ENCODE measurements at places on chromosomes 16 and 17.

- DNase-seq, result no peak
Measured at GRCh38 chr16:71915350-71915749, 20.0 kb downstream of the IST1 start.

DNA sequence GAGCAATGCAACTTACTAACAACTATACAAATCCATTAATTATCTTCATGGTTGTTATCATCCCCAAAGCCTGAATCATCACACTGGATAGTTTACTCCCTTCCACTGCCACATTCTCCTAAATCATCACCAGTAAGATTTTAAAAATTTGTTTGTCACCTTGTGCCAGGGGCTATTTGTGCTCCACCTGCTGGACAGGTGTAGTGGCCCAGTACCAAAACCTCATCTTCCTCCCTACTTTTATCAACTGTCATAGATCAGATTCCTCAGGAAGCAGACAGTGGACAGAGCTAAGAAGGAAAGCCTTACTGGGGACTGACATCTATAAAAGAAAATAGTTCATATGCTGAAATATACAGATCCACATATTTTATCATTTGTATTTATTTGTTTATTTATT is 280.4 kb downstream of the CDH11 start:
- DNase-seq, result no peak

GRCh38 chr17:6496640-6497441 is 52.6 kb downstream of the PIMREG start:
- no peak for DNase-seq

- no peak for DNase-seq
Measured at GRCh38 chr16:242281-242680, 7.7 kb downstream of the FAM234A start.

- DNase-seq, result no peak
Measured at GRCh38 chr17:60167065-60167741, 17.4 kb downstream of the CA4 start.

DNA sequence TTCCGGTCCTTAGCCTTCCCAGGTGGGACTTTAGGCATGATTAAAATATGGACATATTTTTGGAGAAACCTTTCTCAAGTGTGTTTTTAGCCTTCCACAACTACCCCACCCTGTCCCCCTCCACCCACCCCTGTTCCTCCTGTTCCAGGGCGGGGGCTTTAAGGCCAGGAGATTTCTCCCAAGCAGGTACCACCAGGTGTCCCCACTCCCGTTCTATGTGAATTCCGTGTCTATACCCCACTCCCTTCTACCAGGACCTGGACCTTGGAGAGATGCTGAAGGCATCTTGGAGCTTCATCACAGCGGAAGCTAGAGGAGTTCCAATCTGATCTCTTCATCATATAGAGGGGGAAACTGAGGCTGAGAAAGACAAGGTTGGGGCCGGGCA is 9.7 kb downstream of the CA4 start:
- no peak for DNase-seq

DNA sequence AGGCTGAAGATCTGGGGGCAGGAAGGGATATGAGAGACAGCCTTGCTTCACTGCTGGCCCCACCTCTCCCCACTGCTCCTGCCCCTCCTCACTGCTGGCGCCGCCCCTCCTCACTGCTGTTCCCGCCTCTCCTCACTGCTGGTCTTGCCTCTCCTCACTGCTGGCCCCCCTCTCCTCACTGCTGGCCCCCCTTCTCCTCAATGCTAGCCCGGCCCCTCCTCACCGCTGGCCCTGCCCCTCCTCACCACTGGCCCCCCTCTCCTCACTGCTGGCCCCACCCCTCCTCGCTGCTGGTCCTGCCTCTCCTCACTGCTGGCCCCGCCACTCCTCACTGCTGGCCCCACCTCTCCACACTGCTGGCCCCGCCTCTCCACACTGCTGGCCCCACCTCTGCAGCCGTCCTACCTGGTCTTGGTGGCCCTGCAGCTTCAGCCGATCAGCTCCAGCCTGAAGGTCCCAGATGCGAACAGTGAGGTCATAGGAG is 9.5 kb upstream of the PAM16 start:
- no peak for DNase-seq

DNA sequence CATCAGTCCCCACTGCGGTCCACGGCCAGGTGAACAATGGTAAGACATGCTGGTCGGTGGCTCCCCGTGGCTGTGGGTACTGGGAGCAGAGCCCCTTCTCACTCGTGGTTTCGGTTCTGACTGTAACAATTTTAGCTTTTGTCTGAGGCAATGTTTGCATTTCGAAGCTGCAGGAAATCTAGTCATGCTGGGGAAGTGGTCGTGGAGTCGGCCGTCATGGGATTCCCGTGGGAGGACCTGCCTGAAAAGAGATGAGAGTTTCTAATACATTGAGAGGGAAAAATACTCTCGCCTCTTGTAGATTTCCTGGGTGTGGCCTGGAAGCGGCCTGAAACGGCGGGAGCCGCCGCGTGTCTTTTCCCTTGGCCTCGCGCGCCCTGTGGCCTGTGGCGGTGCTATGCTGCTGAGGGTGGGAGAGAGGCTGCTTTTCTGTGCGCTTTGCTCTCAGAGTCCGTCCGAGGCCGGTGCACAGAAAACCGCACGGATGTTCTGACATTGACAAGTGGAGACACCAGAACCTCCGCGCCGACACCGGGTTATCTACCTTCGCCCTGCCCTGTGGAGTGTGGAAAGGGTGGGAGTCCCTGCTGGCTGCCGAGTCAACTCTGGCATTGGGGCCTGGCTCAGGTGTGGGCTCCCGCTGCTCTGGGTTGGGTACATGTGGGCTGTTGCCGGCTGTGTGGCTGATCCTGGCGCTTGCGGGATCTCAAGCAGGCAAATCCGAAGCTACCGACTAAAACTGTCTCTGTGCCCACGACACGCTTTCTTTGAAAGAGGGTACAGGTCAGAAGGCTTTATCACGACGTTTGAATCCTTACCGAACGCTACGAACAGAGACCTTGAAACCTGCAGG is 60.8 kb downstream of the WDR45B start:
- DNase-seq, result no peak

GRCh38 chr17:17538417-17539391 is 42.5 kb upstream of the RASD1 start:
- DNase-seq, result no peak

GRCh38 chr17:48930435-48930873 is 14.2 kb downstream of the SNF8 start:
- no peak for DNase-seq

GRCh38 chr16:81885976-81886586 is 107.0 kb downstream of the PLCG2 start:
- no peak for DNase-seq

DNA sequence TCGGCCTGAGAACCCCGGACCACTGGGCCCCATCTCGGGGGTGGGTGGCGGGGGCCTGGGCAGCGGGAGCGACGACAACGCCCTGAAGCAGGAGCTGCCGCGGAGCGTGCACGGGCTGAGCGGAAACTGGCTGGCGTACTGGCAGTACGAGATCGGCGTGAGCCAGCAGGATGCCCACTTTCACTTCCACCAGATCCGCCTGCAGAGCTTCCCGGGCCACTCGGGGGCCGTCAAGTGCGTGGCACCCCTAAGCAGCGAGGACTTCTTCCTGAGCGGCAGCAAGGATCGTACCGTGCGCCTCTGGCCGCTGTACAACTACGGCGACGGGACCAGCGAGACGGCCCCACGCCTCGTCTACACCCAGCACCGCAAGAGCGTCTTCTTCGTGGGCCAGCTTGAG is 8.9 kb upstream of the SERPINF2 start:
- no peak for DNase-seq

- DNase-seq, result no peak
Measured at GRCh38 chr17:27993723-27994310, 48.7 kb upstream of the NLK start.

DNA sequence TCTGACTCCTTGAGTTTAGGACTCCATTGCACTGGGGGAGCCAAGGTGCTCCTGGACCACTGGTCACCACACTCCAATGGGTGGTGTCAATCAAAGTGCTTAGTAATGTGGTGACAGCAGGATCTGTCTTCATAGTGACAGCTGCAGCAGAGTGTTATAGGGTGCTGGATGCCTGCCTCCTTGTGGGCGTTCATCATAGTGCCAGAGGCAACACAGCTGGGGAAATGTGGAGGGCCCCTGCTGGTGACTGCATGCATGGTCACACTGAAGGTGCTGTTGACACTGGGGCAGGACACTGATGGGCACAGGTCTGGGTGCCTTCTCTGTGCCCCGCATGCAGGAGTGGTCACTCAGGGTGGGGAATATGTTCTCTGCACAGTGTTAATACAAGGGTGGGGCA is 177.5 kb upstream of the CDH8 start:
- no peak for DNase-seq

DNA sequence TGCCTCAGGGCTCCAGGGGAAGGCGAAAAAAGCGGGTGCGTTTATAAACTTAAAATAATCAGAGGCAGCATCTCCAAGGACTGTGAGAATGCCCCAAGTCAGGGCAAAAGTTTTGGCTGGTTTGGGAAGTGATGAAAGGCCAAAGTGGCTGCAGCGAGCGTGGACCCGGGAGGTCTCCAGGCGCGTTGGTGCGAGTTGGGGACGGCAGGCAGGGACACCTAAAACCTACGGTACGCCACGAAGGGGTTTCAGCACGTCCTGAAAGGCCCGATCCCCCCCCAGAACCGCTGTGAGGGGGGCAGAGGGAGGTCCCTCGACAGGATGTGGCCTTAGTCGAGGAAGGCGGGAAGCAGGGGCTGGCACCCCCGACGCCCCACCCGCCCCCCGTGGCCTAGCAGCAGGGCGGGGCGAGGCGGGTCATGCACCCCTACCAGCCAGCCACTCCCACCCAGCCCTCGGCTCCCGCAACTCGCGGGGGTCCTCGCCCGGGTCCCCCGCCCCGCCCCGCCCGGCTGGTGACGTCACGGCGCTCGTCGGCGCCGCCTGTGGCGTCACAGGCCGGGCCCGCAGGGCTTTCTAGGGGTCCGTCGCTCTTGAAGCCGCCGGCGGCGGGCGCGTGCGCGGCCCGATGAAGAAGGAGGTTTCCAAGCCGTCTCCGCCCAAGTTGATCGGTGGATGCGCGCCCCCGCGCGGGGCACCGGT is at the start of gene MYCBPAP:
Gene MYCBPAP, plus strand, starts transcription at position 569 of the 702 bp plus-strand sequence. CDS start 236 bp downstream, outside the sequence.
- peak; percentile 70 for DNase-seq

- no peak for DNase-seq
Measured at GRCh38 chr16:81946206-81946605, 65.1 kb downstream of the SDR42E1 start.

DNA sequence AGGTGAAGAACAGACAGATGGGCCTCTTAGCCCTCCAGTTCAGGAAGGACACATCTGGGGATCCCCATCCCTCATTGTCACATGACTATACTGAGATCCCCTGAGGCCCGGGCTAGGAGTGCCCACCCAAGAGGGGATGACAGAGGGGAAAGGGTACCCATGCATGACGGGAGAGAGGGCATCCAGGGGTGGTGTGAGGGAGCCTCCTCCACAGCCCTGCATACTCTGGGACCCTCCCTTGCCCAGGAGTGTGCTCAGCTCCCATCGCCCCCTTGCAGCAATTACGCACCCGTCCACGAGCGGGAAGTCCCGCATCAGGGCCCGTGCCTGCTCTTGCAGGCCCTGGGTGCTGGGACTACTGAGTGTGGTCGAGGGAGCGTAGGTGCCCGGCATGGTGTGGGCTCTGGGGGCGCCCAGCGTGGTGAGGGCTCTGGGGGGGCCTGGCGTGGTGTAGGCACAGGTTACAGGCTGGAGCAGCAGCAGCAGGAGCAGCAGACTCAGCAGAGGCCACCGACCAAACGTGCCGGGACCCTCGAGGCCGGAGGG is 6.5 kb downstream of the DPEP2 start:
- DNase-seq, result no peak

DNA sequence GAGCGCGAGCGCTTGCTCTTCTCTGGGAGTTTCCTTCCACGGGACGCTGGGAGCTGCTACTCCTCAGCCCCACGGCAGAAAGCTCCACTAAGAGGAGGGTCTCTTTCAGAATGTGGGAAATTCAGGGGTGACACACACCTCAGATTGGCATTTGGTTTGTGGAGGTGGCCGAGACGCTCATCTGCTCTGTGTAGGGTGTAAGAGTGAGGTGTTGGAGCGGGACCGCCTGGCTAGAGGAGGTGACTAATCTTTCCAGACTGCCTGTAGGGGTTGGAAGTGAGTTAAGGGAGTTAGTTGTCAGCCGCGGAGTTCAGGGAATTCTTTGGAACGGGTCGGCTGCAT is 735 bp downstream of the PSMD11 start:
- peak; percentile 12 for DNase-seq

- no peak for DNase-seq
Measured at GRCh38 chr16:4987580-4988374, 29.6 kb downstream of the SEC14L5 start.

- no peak for DNase-seq
Measured at GRCh38 chr17:63517825-63518534, 5.2 kb upstream of the KCNH6 start.

GRCh38 chr16:86151239-86151851 is 252.4 kb downstream of the IRF8 start:
- no peak for DNase-seq

GRCh38 chr16:86498671-86499439 is 11.5 kb upstream of the FOXF1 start:
- DNase-seq, result no peak

- DNase-seq, result no peak
Measured at GRCh38 chr16:4525069-4525468, 13.5 kb downstream of the CDIP1 start.

- DNase-seq, result no peak
Measured at GRCh38 chr17:74502861-74503260, 28.4 kb downstream of the CD300LB start.

GRCh38 chr17:56157845-56158244 is 4.6 kb downstream of the ANKFN1 start:
- no peak for DNase-seq

GRCh38 chr16:58264961-58265479 is 29.8 kb downstream of the PRSS54 start:
- no peak for DNase-seq

DNA sequence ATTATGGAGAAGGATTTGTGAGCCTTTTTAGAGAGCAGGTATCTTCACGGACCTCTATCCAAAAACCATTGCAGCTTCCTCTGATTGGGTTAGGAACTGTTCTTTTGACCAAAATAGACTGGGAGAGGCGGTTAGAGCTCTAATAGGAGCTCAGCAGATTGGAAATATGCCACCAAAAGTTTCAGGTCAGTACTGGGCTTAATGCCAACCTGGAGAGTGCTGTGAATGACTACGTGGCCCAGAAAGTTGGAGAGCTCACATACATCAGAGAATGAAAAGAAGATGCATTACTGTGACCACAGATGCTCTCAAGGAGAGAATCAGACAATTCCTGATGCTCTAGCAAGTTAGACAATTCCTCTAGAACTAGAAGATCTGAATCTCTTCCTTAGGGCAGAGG is 86.5 kb downstream of the ABCA8 start:
- no peak for DNase-seq

GRCh38 chr17:42392692-42393415 is 4.6 kb upstream of the STAT3 start:
- no peak for DNase-seq

All from activated CD4-positive, alpha-beta T cell treated with anti-CD3 and anti-CD28 coated beads for 24 hours (primary cell).